ENCODE measurements at places on chromosomes 5 and 9.
A peak's percentile ranks its signal among the peaks of the same experiment; 100 is the strongest.

GRCh38 chr5:155529362-155529761 lies 515.8 kb downstream of the KIF4B start:
- DNase-seq, result no peak

DNA sequence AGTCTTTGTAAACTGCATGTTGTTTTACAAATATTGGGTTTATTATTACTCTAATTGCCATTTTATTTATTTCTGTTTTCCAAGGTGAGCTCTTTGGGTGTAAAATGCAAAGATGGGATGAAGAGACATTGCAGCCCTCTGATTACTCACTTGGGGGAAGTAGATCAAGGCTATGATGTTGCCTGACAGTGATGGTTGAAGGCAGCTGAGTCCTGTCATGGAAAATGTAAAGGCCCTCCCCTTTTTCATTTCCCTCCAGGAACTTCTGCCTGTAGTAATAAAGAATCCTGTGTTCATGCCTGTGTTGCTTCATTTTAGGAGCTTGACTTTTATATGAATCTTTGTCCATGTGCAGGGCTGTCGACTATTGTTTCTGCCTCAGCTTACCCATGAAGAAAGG lies 605.4 kb upstream of the CLINT1 start:
- no peak for DNase-seq

GRCh38 chr5:174827558-174827957 lies 103.2 kb downstream of the MSX2 start:
- DNase-seq, result no peak

GRCh38 chr9:109990541-109990940 lies 210.5 kb downstream of the PALM2AKAP2 start:
- DNase-seq, result no peak

DNA sequence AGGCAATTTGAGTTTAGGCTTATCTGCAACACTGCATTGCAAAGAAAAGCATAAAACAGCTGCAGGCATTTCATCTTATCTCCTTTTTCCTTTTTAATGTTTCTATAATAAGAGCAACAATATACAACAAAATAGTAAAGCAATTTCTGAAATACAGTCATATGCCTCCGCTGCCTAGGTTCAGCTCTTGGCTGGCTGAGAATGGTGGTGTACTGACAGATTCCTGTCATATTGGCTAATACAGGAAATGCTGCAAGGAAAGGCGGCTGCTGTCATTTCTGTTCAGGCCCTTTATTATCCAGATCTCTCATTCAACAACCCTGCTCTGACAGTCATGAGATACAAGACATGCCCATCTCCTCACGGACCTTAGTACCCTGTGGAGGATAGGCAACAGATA lies 677.0 kb downstream of the TAF11L14 start:
- no peak for DNase-seq

- no peak for DNase-seq
Observed at GRCh38 chr9:124436320-124436719, 13.9 kb upstream of the ADGRD2 start.

DNA sequence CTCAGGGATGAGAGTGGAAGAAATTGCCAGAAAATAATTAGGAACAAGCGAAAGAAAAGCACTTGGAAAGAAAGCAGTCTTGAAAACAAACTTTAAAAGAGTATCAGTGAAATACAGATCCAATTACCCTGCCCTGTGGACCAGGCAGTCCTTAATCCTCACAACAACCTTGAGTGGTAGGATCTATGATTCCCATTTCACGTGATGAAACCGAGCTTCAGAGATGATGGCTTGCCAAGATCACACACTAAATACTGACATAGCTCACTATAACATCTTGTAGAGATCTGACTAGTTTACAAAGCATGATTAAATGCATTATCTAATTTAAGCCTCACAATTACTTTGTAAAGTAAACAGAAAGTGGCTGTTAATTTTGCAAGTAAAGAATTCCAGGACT lies 55.5 kb upstream of the ABCA1 start:
- no peak for DNase-seq

DNA sequence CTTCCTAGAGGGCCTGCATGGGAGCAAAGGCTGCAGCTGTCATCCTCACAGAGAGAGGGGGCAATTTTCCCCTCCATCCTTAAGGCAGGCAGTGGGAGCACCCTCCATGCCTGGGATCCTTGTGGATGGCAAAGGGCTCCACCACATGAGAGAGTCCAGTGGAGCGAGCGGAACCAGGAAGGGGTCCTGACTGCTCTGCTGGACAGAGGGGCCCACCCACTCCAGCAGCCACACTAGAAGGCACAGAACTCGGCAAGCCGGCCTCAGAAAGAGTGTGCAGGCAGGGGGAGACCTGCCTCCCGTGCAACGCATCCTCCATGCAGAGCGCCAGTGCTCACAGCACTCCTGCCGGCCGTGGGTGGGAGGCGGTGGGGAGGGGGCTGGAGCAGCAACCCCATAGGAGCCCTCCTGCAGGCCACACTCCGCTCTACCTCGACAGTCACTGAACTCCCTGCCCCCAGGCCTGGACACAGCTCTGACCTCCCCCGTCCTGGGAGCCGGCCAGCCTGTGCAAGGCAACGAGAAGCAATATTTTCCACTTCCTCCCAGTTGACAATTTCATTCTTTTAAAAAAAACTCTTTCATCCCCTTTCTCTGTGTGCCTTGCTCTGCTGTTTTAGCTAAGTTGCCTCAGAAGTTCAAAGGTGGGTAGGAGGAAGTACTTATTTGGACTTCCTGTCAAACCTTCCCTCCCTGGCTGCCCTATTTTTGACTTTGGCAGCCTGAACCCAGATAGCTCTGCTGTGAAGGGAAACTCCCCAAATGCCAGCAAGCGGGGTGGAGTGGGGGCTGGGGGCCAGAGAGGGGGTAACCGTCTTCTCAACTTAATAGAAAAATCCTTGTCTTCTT lies 5.3 kb upstream of the LCP2 start:
- no peak for DNase-seq

DNA sequence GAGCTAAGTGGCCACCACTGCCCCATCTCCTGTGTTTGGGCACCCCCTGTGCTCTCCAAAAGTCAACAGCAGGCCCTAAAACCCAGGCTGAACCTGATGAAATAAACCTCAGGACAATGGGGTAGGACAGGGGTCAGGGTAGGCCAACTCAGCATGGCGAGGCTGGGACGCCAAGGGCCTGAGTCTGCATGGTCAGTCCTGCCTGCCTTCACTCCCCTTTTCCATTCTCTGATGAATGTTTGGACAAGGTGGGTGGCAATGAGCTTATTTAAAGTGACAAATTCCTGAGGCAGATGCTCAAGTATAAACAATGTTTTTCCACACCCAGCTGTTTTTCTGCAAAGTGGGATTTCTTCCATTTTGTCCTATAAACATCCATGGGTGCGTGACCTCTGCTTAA lies 47.2 kb upstream of the CXCL14 start:
- no peak for DNase-seq

- no peak for DNase-seq
Observed at GRCh38 chr9:79279356-79279755, 292.4 kb upstream of the TLE4 start.

DNA sequence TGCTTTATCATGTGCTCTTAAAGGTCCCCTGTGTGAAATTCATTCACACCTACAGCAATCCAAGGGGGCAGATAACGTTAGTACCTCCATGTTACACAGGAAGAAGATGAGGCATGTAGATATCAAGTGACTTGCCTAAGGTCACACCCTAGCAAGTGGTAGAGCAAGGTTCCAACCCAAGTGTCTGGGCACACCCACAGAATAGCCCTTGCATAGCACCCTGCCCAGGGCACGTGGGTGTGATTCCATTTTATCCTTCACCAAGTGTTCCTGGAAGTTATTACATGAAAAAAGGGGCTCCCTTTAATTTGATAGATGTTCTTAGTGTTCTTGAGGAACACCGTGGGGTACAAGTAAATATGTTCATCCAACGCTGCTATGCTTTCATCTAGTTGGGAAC lies 4.9 kb downstream of the TMEM171 start:
- DNase-seq, result no peak

DNA sequence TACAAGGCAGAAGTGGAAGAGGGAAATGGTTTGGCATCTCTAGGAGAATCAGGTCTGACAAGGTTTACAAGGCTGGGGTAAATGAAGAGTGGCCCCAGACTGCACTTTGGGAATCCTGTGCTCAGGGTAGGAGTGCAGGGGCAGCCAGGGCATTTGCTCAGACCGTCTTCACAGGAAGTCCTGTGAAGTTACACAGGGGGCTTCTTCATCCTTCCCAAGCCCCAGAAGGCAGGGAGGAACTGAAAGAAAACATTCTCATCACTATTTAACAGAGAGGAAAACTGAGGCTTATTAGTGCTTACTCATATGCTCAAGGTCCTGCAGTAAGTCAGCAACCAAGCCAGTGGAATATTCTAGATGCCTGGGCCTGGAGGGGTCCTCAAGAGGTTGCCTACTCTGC lies 80.7 kb downstream of the NRG2 start:
- DNase-seq, result no peak

DNA sequence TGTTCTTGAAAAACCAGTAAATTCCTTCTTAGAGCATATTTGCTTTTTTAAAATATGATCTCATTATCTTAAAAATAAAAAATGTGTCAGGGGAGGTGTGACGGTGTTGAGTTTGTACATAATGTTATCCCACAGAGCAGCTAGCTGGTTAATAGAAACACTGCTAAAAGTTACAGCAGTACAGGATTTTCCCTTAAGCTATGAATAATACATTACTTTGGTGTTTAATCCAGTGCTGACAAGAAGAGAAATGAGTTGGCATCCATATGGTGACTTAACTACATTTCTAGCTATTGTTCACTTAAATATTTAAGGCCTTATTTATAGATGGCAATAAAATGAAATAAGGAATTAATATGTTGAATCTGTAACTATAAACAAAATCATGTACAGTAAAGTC lies 883.1 kb downstream of the CDH18 start:
- no peak for DNase-seq

DNA sequence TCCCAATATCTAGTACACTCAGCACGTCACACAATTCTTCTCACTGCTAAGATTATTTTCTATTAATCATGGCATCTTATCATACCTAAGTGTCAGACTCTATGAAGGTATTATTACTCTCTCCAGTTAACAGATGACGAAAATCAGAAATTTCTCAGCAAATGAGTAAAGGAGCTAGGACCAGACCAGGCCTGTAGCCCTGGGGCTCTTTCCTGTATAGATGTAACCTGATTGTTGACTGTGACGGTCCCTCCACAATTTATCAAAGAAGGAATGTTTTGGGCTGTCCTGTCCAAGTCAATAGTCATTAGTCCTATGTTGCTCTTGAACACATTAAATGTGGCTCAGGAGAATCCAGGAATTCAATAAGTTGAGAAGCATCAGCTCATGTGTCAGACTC lies 106.2 kb downstream of the ST8SIA4 start:
- DNase-seq, result no peak

GRCh38 chr5:82854956-82855355 lies 222.2 kb downstream of the TMEM167A start:
- DNase-seq, result no peak

DNA sequence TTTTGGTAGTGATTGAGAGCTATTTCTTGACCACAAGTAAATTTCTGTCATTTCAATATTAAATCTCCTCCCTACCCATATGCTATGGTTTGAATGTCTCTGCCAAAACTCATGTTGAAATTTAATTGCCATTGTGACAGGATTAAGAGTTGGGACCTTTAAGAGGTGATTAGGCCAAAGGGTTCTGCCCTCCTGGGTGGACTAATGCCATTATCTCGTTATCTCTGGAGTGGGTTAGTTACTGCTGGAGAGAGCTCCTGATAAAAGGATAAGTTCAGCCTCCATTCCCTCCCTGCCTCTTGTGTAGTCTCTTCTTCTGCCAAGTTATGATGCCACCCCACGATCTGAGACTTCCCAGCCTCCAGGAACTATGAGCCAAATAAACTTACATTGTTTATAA lies 3.6 kb upstream of the DRD1 start:
- no peak for DNase-seq

GRCh38 chr9:107491081-107492053 lies 1.8 kb upstream of the KLF4 start:
- DNase-seq, result no peak

DNA sequence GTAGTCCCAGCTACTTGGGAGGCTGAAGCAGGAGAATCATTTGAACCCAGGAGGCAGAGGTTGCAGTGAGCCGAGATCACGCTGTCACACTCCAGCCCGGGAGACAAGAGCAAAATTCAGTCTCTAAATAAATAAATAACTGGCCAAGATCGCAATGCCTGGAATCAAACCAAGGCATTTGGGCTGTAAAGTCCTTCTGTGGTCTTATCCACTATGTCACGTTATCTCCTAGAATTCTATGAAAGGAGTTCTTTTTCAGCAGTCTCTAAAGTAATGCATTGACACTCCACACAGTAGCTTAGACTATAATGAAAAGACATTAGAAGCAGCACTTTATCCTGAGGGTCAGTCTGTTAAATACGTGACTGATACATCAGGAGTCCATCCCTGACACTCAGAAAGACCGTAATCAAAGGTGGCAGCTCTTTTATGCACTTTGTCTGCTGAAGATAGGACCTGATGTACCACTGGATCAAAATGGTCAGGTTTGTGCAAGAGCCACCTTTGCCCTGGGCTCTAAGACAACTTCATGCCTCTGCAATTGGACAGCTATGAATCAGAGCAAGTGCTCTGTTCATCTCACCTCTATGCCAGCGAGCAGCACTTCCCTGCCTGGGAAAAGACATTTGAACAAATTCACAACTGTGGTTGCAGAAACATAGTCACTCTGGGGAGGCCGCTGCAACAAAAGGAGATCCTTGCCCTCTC lies 31.7 kb upstream of the GNA14 start:
- DNase-seq, result no peak

DNA sequence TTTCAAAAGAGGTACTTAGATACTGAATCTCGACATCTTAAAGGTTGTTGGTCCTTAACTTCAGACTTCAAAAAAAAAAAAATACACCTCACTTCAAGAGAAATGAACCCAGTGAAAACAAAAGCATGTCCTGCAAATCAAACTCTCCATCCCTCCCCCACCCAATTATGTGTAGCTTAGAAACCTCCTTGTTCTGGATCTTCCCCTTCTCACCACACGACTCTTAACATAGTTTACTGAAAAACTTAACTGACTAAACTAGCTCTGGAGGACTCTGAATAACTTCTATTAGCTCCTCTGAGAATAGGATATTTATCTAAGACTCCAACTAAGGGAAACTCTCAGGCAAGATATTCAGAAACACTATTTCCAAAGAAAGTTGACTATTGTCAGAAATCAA lies 48.7 kb upstream of the HK3 start:
- DNase-seq, result no peak

GRCh38 chr9:128191406-128192046 lies at the start of gene CIZ1:
TSS of gene CIZ1 (minus strand) at chr9:128191572. CDS start at chr9:128190857, 715 bp downstream.
- peak; percentile 95 for DNase-seq

GRCh38 chr9:130665431-130666392 lies 1.3 kb downstream of the PRDM12 start:
- DNase-seq, result no peak

DNA sequence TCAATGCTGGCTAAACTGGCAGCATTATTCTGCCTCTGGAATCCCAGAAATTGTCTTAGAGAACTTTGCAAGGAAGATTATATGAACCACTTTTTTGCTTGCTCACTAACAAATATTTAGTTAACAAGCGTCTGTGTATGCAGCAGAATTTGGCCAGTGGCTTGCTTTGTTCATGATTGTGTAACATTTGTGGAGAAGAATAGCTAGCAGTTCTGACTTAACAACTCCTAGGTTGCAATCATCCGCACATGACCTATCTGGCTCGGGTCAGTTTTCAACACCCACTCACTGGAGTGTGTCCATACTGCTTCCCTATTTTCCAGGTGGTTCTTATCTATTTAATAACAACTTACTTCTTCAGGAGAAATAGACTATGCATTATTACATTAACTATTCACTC lies 98.5 kb downstream of the SNX18 start:
- no peak for DNase-seq

- no peak for DNase-seq
Observed at GRCh38 chr9:137978262-137978714, 100.7 kb downstream of the CACNA1B start.

GRCh38 chr9:131867611-131868192 lies 127.8 kb upstream of the RAPGEF1 start:
- no peak for DNase-seq
